CD4-positive, alpha-beta T cell treated with Interleukin-12 subunit alpha and Interleukin-12 subunit beta, for 1 hour (primary cell): ENCODE measurements at places on chromosomes 3 and 15.

DNA sequence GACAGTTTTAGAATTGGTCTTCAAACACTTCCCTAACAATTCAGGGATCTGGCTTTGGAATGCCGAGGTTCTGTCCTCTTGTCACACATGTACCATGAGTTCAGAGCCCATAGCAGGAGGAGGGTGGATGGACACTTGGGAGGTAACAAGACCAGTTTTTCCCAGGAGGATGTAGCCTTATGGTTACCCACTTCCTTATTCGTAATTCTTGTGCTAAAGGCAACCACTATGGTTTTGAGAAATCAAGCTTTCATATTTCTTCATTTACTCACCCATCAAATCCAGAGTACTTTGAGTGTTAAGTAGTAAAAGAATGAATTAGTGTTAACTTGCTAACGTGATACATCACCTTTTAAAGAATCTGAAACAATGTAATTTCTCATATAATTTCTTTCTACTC is 479.6 kb upstream of the ALCAM start:
- no peak for DNase-seq

- no peak for DNase-seq
Observed at GRCh38 chr3:133419151-133419909, 19.5 kb downstream of the BFSP2 start.

- DNase-seq: no peak
Observed at GRCh38 chr3:141372656-141373055, 4.4 kb downstream of the ZBTB38 start.

DNA sequence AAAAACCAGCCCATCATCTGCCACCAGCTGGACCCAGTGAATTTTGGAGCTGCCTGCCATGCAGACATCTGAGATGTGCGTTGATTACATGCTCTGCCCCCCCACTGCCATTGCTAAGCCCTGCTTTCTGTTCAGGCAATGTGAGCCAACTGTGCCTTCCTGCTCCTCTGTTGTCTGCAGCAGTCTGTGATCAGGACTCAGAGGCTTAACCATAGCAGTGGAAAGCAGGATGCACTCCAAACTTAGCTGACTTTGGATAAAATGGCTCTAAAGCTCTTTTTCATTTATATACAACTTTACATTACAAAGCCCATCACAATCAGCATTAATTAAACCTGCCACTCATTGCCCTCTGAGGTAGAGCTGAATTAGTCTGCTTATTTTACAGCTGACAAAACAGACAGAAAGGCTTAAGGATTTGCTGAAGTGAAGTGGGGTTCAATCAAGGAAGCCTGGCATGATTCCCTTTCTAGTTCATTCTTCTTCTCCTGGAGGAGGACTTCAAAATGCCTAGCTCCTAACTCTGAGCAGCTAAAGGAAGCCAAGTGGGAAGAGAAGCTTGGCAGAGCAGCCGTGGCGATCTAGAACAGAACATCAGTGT is 15.7 kb upstream of the RPS27L start:
- no peak for DNase-seq

DNA sequence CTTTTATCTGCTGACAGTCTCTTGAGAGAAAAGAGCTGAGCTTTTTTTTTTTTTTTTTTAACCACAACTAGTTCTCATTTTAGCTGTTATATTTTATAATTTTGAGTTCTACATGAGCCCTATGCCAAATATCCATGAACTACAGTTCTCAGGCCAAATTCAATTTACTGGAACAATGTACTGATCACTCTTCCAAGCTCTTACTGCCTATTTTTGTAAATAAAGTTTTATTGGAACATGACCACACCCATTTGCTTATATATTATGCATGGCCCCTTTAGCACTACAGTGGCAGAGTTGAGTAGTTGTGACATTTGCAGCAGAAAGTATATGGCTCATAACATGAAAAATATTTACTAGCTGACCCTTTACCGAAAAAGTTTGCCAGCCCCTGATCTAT is 129.2 kb upstream of the SKOR1 start:
- no peak for DNase-seq

GRCh38 chr3:48635222-48636021 is at the start of gene SLC26A6:
TSS of gene SLC26A6 (minus strand) at chr3:48635461. CDS start at chr3:48635393, 68 bp downstream.
- DNase-seq: peak; percentile 93

DNA sequence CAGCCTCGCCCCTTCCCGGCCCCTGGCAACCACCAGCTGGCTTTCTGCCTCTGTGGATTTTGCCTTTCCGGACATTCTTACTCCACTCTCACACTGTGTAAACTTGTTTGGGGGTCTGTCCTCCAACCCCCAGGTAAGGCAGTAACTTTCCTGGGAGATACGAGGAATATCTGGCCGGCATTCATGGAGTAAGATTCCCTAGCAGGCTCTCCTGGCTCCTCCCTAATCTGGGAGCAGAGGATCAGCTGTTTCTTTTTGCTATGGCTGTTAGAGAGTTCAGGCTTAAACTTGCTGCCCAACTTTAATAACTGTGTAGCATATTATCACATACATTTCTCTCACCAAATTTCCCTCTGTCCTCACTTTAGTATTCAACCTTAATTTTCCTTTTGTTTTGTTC is 64.3 kb downstream of the IGF2BP2 start:
- DNase-seq: no peak

- DNase-seq: no peak
Observed at GRCh38 chr3:61673651-61674050, 112.3 kb downstream of the PTPRG start.

DNA sequence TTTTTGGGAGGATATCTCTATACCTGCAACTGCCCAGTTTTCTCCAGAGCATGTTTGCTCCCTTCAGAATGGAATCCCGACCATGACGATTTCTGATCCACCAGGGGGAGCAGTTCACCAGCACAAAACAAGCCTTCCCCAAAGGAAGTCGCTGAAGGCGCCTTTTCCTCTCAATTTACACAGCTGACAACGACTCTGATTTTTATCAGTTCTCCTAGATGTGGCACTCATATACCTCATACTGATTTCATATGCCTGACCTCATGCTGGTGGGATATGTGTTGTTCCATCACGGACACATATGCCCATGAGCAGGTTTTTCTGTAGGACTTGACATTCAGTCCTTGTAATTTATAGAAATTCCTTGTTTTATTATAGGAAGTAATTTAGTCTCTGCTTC is 1028.2 kb downstream of the MCTP2 start:
- peak; percentile 49 for DNase-seq

- no peak for DNase-seq
Observed at GRCh38 chr3:150996731-150997130, 24.2 kb upstream of the CLRN1 start.

DNA sequence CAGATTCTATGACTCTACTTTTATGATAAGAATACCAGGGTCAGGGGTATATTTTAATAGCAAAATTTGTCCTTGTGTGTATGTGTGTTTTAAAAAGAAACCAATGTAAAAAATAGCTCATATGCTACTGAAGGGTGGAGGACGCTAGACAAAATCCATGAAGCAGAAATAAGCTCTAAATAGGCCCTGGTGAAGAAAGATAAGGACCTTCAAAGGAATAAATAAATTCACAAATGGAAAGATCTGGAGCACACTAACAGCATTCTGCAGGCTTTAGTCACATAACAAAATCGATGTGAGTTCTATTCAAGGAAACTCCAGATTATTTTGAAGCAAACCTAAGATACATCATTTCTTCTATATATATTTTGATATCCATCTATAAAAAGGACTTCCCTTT is 27.2 kb upstream of the ATP11B start:
- no peak for DNase-seq

DNA sequence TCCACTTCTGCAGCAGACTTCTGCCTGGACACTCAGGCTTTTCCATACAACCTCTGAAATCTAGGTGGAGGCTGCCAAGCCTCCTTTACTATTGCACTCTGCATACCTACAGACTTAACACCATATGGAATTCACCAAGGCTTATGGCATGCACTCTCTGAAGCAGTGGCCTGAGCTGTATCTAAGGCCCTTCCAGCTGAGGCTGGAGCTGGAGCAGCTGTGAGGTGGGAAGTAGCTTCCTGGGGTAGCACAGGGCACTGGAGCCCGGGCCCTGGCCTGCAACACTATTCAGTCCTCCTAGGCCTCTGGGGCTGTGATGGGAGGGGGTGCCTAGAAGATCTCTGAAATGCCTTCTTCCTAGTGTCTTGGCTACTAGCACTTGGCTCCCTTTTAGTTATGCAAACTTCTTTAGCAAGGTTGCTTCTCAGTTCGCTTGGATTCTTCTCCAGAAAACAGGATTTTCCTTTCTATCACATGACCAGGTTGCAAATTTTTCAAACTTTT is 186.6 kb upstream of the RORA start:
- no peak for DNase-seq

DNA sequence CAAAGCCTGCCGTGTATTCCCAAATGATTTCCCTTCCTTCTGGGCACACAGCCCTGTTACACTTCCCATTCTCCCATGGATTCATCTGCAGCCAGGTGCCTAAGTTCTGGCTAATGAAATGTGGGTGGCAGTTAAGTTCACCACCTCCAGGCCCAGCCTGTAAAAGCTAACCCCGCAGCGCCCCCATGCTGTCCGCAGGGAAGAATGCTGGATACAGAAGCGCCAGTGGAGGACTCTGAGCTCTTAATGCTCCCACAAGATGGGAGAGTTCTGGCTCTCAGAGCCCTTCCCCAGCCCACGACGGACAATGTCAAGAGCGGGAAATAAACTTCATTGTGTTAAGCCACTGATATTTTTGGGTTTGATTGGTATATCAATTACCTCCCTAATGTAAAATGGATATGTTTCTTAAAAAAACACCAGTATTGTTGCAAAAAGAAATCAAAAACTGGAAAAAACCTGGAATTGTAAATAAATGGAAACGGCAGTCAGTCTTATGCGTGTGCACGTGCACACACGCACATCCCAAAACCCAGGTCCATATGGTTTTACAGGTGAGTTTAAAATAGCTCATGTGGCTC is 37.7 kb upstream of the FGD5 start:
- peak; percentile 3 for DNase-seq

GRCh38 chr15:75791337-75791713 is 51.9 kb upstream of the UBE2Q2 start:
- DNase-seq: no peak

DNA sequence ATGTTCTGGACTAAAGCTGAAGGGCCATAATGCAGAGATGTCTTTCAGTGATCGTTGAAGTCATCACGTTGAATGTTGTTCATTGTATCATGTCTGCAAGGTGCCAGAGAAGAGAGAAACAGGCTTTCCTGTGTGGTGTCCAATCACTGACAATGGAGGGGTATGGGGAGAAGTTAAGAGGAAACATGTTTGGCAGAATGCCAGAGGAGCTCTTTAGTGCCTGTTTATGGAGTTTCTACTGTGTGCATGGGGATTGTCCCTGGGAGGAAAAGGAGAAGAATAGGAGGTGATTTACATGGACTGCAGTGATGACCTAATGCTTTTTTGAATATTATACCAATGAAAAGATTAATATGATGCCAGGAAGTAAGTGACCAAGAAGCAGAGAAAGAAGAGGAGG is 11.7 kb downstream of the SCAANT1 start:
- no peak for DNase-seq

DNA sequence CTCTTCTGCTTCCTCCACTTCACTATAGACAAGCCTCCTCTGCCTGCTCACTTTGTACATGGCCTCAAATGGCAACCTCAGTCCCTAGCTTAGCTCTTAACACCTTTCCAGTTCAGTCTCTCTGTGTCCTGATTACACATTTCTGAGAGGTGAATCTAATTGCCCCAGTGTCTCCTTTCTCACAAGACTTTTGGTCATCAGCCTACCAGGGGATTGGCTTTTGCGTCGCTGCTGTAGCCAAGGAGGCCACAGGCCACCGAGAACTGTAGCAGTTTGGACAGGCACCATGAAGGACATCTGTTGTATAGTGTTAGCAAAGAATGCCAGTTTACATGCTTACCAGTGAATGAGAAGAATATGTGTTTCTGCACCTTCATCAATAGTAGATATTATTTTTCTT is 8.5 kb downstream of the IREB2 start:
- no peak for DNase-seq

- no peak for DNase-seq
Observed at GRCh38 chr3:145817870-145818483, 343.0 kb downstream of the PLOD2 start.

DNA sequence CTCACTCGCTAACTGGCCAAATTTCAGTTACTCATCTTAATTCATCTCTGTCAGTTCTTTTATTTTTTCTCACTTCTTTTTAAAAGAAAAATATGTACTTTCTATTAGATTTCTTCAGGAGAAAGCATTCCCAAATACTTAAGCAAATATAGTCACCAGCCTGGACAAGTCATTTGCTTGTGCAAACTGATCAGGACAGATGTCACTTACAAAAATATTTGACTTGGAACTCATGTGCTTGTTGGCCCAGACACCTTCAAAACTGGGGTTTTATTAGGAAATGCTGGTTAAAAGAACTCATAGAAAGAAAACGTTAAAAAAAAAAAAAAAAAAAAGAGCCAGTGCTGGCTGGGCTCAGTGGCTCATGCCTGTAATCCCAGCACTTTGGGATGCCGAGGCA is 31.3 kb upstream of the FOXP1 start:
- no peak for DNase-seq

- DNase-seq: no peak
Observed at GRCh38 chr15:88301311-88301710, 44.8 kb upstream of the NTRK3 start.

GRCh38 chr15:42036966-42037365 is 16.1 kb upstream of the PLA2G4E start:
- no peak for DNase-seq

DNA sequence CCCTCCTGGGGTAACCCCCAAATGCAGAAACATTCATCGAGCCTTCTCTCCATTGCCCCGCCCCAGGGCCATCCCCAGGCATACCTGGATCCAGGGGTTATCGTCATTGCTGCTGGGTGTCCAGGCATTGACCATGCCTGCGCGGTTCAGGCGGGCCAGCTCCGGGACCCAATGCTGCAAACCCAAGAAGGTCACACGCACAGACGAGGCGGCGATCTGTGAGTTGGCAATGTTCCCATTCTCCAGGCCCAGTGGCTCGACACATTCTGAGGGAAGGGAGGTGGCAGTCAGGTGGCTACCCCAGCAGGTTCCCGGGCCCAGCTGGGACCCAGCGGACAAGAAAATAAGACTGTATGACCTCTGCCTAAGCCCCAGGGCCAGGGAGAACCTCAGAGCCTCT is 6.1 kb downstream of the MFGE8 start:
- no peak for DNase-seq

GRCh38 chr3:175885231-175885766 is 1026.2 kb downstream of the NAALADL2 start:
- DNase-seq: no peak

DNA sequence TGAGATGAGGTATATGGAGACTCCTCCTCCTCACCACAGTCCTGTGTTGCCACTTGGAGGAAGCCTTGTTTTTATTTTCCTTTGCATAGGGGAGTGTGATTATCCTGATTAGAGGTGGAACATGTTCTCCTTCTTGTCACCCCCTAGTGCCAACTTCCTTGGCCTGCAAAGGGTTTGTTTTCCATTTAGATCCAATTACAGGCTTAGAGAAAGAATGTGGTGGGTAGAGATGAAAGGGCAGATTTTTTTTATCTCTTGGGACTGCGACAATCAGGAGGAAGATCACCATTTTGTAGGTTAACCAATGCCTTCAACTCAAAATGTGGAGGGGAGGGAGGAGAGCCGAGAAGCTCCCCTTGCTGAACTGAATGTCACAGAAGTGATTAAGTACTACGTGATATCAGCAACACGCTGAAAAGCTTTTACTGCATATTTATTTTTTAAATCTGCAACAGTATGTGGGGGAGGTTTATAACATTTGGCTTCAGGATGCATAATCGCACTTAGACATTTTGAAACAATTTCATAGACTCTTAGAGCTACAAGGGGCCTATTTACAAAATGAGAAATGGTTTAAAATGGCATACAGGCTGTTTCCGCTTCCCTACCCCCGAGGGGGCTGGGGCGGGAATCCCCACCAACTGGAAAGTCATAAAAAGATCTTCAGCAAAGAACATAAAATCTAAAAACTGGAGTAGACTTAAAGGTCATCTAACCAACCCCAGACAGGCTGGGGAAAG is 2.4 kb downstream of the LMCD1 start:
- no peak for DNase-seq

- no peak for DNase-seq
Observed at GRCh38 chr3:13532085-13532484, 16.8 kb upstream of the FBLN2 start.
